Stimulated activated CD8-positive, alpha-beta memory T cell treated with anti-CD3 and anti-CD28 coated beads, Interleukin-15, amount 100 ng/mL, for 24 hours (primary cell): ENCODE measurements at places on chromosomes 5 and 9.

GRCh38 chr5:71996789-71997188 lies 110.5 kb upstream of the MAP1B start:
- no peak for DNase-seq

DNA sequence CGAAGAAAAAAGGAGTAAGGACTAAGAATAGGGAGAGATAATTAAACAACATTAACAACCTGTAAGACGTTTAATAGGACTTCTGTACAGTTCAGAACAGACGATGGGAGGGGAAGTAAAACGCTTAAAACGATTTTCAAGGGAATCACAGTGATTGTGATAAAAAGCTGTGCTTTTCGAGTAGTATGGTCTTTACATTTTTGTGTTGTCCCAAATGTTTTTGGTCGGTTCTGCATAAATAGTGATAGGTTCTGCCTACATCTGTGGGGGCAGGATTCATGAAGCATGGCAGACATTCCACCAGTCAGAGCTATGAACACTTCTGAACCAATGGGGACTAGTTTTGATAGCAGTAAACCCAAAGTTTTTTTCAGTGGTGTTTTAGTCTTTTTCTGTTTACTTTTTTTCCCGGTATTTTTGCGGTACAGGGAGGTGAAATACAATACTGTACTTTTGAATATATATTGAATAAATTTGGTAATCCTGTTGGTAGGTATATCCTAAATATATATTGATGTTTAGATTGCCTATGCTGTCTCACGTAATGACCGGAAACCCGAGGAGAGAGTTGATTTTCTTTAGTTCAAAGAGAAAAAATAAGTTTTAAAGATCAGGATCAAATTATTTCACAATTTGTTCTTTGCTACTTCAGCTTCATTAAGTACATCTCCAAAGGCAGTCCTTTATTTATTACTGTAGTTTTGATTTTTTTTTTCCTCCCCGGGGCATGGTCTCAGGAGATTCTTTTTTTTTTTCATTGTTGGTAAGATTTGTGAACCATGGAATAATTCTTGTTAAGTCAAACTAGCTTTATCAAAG lies 1.3 kb downstream of the ERBIN start:
- DNase-seq = no peak

GRCh38 chr5:153964880-153965645 lies 73.6 kb downstream of the FAM114A2 start:
- DNase-seq = no peak

DNA sequence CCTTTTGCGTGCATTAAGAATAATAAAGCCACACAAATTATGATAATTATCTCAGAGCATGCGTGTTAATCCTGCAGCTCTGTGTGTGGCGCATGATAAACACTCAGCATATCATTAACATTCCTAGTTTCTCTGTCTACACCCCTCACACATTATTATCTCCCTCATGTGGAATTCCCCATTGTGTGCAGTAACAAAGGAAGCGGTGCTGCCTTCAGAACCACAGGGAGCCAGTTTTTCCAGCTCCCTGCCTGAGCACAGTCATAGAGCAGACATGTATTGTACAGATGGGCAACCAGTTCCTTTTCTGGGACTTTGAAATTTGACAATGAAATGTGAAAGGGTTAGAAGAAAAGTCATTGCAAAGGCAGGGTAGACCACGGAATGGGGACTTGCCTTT lies 1365.5 kb upstream of the CDH9 start:
- no peak for DNase-seq

DNA sequence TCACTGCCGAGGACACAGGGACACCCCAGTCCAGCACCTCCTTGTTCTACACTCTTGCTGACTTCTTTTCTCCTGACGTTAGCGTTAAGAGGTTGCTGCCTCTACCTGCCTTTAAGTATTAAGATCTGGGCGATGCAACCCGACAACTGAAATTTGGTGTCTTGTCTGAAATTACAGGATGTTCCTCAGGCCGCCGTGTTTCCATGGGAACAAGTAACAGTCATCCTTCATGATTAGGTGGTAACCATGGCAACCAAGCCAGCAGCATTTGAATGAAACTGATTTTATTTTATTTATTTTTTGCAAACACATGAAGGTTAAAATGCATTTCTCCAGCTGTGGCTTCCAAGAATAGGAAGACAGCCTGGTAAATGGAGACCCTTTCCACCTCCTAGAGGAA lies 20.8 kb downstream of the DAB2IP start:
- DNase-seq = no peak

GRCh38 chr5:76467216-76467615 lies 64.1 kb downstream of the IQGAP2 start:
- no peak for DNase-seq

DNA sequence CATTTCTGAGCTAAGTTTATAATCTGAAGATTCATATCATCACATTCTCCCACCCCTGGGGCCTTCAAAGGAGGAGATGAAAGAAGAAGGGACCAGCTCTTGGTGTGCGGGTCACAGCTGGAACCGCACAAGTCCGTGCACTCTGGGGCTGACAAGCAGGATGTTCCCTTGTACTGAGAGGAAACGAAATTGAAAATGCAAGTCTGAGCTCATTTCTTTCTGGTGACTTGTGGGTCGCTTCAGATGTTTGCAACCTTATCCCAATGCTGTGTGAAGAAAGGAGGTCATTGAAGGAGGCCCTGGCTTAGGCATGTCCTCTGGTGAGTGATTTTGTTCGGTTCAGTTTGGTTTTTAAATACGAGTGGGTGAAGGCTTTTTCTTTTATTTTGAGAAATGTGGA lies 59.6 kb downstream of the C9orf152 start:
- no peak for DNase-seq

GRCh38 chr5:180563994-180564393 lies 27.3 kb downstream of the SCGB3A1 start:
- DNase-seq = no peak

DNA sequence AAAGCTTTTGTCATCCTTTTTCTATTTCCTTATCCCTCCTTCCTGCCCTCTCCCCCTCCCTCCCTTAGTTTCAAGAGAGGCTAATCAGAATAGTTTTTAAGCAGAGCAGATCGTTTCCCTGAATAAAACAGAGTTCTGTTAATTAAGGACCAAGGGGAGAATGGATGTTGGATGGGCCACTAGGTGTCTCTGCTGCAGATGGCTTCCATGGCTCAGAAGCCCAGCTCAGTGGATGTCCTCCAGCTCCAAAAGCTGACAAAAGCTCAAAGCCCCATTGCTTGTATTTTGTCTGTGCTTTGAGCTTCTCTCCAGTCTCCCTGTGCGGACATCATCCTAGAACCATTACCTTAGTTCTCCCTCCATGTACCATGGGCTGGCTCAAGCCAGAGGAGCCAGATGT lies 21.0 kb upstream of the NPR3 start:
- DNase-seq = no peak

- no peak for DNase-seq
Observed at GRCh38 chr5:24747327-24747726, 102.5 kb upstream of the CDH10 start.

GRCh38 chr5:95668728-95669127 lies 14.1 kb downstream of the SPATA9 start:
- DNase-seq = no peak

- no peak for DNase-seq
Observed at GRCh38 chr5:98917433-98917832, 11.4 kb downstream of the CHD1 start.

GRCh38 chr5:144015961-144016360 lies 154.5 kb downstream of the YIPF5 start:
- no peak for DNase-seq

GRCh38 chr9:83964973-83965349 lies 15.1 kb downstream of the HNRNPK start:
- no peak for DNase-seq

- DNase-seq = no peak
Observed at GRCh38 chr9:93265301-93265971, 81.5 kb downstream of the WNK2 start.

DNA sequence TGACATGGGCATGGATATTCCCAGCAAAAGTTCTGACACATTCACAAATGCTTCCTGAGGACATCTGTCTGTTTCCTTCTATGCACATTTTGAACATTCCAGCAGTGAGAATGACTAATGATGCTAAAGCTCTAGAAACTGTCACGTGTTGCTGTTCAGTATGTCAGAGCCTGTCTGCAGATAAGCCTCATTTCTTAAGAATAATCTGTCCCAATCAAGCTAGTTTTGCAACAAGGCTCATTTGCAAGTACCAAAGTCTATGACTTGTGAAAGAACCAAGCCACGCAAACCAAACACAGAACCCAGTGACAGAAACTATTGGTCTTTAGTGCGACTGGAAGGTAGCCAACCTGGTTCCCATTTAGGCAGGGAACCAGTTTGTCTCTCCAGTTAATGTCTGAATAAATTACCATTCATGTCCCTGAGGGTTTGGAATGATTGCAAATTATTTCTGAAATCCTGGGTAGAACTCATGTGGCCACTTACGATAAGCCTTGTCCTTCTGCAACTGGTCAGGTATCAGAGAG lies 178.5 kb downstream of the C9orf152 start:
- no peak for DNase-seq

- no peak for DNase-seq
Observed at GRCh38 chr9:114417511-114417910, 29.7 kb upstream of the AKNA start.

DNA sequence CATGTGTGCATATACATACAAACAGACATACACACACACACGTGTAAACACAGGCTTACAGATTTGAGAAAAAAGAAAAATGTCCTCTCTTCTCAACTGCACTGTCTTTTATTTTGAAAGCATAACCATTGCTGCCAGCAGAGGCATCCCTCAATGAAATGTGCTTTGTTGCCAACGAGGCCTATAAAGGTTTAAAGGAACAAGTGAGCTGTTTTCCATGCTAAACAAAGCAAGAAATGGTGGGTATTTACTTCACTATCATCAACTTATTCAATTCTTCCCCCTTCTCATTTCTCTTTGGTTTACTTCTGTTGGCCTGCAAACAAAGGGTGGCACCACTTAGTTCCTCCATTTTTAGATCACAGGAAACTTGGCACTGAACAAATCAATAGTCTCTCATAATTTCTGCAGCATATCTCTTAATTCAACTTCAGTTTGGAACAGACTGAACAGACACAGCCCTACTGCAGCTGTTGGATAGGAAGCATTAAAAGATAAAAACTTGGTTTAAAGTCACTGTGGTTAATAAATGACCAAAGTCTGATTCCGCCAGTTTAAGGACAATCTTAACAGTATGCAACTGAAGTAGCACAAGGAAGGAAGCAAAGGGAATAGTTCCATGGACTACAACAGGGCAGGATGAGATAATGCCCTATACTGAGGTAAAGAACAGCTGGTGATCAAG lies 21.7 kb downstream of the TTC33 start:
- DNase-seq = no peak

GRCh38 chr9:106753155-106753671 lies 109.8 kb upstream of the ZNF462 start:
- no peak for DNase-seq

GRCh38 chr5:140351609-140352334 lies 5.4 kb upstream of the HBEGF start:
- DNase-seq = no peak

GRCh38 chr9:20990867-20991266 lies 40.6 kb downstream of the HACD4 start:
- DNase-seq = no peak

GRCh38 chr5:149298842-149299404 lies 27.3 kb downstream of the AFAP1L1 start:
- DNase-seq = no peak

GRCh38 chr9:124613849-124614248 lies 106.7 kb upstream of the NR5A1 start:
- DNase-seq = no peak

DNA sequence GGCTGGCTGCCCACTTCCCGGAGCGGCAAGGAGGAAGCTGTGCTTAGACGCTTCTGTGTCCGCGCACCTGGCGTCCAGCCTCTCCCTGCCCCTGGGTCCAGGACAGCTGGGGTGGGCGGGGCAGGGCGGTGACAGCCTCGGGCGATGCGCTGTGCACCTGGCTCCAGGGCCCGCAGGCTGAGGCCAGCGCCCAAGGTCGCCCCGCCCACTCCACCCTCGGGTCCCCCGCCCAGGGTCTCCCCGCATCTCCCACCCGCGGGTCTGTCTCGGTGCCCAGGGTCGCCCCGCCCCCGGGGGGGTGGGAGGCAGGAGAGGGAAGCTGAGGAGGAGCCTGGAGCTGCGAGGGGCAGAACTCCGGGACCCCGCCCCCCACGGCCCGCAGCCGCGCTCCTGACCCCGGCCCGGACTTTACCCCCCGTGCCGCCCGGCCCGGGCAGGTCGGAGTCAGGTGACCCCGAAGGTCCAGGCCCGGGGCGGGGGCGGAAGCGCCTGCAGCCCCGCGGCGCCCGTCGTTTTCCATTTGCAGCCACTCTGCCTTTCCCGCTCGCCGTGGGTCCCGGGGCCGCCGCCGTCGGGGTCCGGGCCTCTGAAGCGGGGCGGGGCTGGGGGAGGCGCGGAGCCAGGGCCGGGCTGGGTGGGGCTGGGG lies at the start of gene ENTPD8:
Gene ENTPD8, minus strand, starts transcription at position 69 of the 646 bp plus-strand sequence. CDS start 3,072 bp downstream, outside the sequence.
- DNase-seq = no peak

GRCh38 chr5:139341187-139341688 lies 416 bp upstream of the PAIP2 start:
- no peak for DNase-seq
